AG04449 (cell line): ENCODE measurements at places on chromosomes 2 and 18.
A peak's percentile ranks its signal among the peaks of the same experiment; 100 is the strongest.

DNA sequence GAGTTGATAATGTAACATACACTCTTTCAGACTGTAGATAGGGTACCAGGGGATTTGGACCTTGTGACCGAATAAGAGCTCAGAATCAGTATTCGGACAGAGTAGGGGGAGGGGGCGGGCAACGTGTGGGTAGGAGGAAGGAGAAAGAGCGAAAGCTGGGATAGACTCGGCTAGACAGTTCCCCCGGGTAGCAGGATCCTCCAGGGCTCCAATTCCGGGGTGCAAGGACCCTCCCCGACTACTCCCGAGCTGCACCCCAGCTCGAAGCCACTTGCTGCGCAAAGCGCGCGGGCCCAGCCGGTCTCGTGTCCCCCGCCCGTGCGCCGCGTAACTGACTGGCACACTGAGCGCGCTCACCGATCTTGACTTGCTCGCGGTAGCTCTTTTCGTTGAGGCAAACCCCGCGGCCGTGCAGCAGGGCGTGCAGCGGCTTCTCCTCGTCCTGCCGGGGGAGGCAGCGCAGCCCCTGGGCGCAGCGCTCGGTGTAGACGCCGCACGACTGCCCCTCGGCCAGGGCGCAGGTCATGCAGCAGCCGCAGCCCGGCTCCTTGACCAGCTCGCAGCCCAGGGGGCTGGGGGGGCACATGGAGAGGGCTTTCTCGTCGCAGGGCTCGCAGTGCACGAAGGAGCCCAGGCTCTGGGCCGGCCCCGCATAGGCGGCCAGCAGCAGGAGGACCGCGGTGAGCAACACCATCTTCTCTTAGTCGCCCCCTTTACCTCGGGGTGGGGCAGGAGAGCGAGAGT lies 1.1 kb downstream of the IGFBP5 start:
- DNase-seq: no peak

DNA sequence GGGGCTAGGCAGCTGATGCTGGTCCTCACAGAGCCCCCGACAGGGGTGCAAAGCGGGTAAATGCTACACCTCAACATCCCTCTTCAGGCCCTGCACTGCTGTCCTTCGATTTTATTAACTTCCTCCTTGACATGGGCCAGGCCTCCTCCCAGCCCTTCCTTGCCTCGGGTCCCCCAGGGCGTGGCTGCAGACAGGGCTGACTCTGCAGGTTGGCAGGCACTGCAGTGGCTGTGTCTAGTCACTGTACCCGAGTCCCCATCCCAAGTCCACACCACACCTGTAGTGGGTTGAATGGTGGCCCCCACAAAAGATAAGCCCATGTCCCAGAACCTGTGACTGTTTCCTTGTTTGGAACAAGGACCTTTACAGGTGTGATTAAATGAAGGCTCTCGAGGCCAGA lies 140.2 kb downstream of the TWIST2 start:
- DNase-seq: no peak

DNA sequence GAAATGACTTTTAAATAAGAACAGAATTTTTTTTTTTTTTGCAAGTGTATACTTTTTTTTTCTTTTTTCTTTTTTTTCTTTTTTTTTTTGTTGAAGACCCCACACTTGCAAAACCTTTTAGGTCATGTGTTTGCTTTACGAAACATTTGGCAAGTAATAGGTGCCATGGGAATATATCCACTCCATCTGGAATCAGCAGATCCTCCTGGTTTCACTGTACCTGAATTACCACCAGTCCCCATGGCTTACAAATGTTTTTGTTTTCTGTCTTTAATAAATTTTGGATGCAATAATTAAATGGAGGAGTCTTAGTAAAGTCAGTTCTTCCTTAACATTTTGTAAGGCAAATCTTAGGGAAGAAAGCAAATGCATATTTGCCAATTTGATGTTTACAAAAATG lies 559.7 kb upstream of the ZEB2 start:
- DNase-seq: no peak

- DNase-seq: no peak
These were observed 20.7 kb downstream of the RBM44 start for GRCh38 chr2:237819231-237819630.

GRCh38 chr2:85840091-85840490 lies 48.7 kb downstream of the ST3GAL5 start:
- no peak for DNase-seq

- DNase-seq: no peak
These were observed 43.0 kb downstream of the LRATD1 start for GRCh38 chr2:14675489-14675888.

- DNase-seq: no peak
These were observed 27.7 kb downstream of the IMPA2 start for GRCh38 chr18:12008842-12009580.

- no peak for DNase-seq
These were observed 828.0 kb downstream of the SLC4A3 start for GRCh38 chr2:220455351-220455990.

GRCh38 chr2:221517696-221518151 lies 54.4 kb downstream of the EPHA4 start:
- peak; percentile 71 for DNase-seq

DNA sequence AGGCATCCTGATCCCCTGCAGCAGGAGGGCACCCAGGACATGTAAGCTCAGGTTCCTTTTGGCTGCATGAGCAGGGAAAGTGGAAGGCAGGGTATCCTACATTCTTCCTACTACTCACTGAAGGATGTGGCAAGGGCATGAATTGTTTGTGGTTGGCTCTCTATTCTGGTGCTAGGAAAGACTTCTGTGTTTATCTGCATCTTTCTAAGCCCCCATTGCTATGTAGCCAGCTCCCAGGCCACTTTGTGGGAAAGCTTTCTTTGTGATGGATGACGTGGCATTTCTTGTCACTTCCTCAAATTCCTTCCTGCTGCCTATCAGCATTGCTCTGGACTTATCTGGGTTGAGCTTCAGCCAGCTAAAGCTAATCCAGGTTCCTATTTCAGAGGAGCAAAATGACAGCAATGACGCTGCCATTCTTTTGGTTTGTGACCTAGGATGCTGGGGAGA lies 46.2 kb downstream of the MEIS1 start:
- no peak for DNase-seq

GRCh38 chr2:157321466-157321865 lies 4.2 kb downstream of the ERMN start:
- DNase-seq: no peak

GRCh38 chr18:8702668-8703067 lies 2.7 kb upstream of the MTCL1 start:
- no peak for DNase-seq

DNA sequence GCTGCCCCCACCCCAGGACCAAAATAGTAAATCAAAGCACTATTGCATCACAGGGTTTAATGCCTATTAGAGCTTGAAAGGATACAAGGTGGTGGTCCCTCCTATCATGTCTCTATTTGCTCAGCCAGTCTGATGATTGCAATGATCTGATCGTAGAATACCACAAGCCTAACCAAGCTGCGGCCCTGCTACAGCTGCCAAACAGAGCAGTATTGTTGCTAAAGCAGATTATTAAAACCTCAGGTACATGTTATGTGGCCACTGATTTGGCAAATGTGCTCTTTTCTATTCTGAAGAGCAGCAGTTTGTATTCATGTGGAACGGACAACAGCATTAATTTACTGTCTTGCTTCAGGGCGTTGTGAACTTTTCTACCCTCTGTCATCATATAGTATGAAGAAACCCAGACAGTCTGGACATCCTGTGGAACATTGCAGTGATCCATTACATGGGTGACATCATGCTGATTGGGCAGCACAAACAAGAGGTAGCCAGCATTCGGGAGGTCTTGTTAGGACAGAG lies 8.4 kb upstream of the VAPA start:
- DNase-seq: no peak

DNA sequence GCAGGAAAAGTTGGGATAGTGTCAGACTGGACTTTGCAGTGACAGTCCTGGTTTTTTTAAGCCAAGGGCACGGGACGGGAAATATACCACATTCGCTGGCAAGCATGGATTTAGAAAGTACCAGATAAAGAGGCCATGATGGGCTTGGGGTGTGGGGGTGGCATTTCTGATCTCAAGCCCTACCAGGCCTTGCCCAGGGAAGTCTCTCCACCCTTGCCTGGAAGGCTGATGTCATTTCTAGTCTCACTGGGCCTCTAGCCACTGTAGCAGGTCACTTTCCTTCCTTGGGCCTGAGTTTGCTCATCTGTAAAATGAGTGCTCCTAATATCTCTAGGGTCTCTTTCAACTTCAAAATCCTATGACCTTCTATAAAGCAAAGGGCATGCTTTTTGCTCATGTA lies 1.8 kb downstream of the ZBTB7C start:
- no peak for DNase-seq

GRCh38 chr2:62343636-62344337 lies 147.9 kb downstream of the B3GNT2 start:
- DNase-seq: no peak

DNA sequence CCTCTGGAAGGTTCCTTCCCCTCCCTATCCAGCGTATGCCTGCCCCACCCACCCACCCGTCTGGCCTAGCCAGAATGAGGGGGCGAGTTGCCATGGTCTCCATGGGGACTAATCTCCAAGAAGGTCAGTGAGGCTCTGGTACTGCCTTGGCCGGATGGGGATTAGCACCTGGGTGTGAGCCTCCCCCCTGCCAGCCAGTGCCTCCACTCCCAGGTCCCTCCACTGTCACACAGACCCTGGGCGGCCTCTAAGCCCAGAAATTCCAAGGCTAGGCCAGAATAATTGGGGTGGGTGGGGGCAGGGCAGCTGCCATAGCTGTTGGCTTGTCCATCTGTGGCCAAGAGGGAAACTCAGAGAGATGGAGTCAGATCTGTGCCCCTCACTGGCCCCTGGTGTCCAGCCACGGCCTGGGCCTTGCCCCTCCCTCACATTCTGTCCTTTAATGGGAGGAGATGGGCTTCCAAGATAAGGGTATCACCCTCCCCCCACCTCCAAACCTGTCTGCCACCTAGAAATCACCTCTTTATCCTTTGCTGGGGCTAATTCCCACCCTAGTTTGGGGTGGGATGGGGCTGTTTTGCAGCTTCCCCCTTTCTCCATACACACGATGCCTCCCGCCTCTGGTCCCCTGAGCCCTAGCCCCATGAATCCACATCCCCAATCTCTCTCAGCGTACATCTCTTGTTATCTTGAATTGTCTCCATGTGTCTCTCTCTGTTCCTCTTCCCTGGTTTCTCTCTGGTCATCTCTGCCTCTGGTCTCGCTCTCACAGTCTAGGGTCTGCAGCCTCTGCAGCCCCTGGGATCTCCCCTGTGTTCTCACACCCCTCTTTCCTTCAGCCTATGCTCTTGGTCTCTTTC lies 6.0 kb upstream of the CRYBA2 start:
- no peak for DNase-seq

- no peak for DNase-seq
These were observed 71.9 kb upstream of the NFU1 start for GRCh38 chr2:69509011-69509749.

DNA sequence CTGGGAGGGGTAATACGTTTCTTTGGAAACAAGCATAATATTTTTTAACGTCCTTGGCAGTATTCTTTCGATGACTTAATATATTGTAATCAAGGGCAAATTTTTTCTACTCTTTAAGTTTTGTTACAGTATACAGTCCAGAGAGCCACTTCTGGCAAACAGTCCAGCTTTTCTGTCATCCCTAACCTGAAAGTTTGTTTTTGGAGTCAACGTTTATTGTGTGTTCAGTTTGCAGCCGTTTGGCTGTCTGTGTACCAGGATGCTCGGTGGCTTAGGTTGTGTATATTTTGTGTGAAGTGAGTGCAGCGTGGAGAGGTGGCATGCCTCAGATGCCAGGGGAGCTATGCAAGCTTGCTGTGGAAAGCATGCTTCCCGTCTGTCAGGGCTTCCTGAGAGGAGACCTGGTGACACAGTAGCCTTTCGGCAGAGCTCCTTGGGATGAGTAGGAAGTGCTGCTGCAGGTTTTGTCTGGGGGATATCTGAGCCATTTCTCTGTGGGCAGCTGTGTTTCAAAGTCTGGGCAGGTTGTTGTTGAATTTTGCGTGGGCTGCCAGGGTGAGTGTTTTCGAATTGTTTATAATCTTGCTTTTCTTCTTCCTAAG lies 14.7 kb downstream of the MAP3K20 start:
- DNase-seq: no peak

GRCh38 chr2:96159084-96159830 lies 14.0 kb upstream of the DUSP2 start:
- no peak for DNase-seq

DNA sequence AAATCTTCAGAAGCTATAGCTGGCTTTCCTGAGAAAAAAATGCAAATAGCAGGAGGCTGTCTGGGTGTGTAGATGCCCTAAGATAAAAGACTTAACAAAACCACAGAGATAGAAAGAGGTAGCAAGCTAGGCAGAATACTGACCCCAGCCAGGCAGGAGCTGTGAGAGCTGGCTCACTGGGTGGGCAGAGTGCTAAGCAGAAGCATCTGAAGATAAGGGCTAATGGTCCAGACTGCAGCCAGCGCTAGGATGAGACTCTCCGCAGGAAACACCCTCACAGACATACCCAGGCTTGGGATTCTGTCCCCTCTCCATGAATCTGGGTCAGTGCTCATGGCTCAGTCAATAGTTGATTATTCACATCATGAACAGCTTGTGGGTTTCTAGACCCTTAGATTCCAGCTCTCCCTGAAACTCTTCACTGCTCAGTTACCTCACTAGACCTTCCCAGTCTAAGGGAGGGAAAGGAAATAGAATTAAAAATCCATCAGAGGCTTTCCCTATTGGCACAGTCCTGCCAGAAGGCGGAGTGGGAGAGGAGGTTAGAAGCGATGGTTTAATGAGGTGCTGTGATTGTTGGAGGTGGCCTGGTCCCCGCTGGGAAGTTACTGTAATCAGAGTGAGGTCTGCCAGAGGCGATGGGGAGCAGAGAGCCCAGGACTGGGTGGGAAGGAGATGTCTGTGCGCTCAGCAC lies 21.4 kb upstream of the CCBE1 start:
- no peak for DNase-seq
